Stimulated activated CD4-positive, alpha-beta T cell treated with anti-CD3 and anti-CD28 coated beads, Interleukin-1b, Interleukin-23, amount 100 ng/mL, for 1 hour (primary cell): ENCODE measurements at places on chromosomes 12 and 14.
A peak's percentile ranks its signal among the peaks of the same experiment; 100 is the strongest.

GRCh38 chr12:11870041-11870451 is 200.7 kb upstream of the BCL2L14 start:
- no peak for DNase-seq

DNA sequence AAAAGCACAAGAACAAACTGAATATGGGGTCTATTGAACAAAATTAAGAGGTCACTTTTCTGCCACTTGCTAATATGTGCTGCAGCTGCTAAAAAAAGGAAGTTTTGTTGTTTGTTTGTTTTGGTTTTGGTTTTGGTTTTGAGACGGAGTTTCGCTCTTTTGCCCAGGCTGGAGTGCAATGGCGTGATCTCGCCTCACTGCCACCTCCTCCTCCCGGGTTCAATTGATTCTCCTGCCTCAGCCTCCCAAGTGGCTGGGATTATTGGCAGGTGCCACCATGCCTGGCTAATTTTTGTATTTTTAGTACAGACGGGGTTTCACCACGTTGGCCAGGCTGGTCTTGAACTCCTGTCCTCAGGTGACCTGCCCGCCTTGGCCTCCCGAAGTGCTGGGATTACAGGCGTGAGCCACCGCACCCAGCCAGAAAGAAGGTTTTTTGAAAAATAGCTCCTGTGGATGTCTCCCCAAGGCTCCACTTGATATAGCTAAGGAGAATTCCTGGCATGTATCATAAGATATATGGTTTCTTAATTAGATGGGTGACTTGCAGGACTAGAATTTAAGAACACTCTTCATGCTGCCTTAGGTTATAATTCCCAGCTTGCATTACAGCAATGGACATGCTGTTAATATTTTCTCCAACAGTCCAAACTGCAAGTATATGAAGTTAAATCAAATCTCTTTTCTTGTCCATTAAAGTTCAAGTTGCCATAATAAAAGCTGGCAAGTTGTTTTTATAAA is 237.6 kb upstream of the AMIGO2 start:
- no peak for DNase-seq

DNA sequence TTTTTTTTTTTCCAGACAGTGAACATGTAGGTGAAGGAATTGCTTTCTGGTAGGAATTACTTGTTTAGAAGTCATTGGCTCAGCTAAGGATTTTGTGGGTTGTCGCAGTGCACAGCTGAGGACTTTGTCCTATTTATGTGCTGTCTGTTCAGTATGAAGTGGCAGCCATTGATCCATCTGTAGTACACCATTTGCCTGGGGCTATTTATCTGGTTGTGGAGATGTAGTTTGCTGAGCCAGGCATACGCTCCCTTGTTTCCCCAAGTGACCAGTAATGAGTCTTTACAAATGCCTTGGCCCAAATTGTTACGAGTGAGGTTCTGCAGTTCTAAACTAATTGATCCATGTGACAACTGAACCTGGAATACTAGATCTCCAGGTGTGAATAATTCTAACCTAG is 140.1 kb downstream of the NRXN3 start:
- DNase-seq, result no peak

GRCh38 chr14:92793709-92794546 is at the start of gene GOLGA5:
Gene GOLGA5 (plus strand): TSS chr14:92794305. CDS start chr14:92797438, 3,133 bp downstream.
- DNase-seq, result peak; percentile 95

- no peak for DNase-seq
Observed at GRCh38 chr12:96226801-96227348, 32.7 kb downstream of the ELK3 start.

DNA sequence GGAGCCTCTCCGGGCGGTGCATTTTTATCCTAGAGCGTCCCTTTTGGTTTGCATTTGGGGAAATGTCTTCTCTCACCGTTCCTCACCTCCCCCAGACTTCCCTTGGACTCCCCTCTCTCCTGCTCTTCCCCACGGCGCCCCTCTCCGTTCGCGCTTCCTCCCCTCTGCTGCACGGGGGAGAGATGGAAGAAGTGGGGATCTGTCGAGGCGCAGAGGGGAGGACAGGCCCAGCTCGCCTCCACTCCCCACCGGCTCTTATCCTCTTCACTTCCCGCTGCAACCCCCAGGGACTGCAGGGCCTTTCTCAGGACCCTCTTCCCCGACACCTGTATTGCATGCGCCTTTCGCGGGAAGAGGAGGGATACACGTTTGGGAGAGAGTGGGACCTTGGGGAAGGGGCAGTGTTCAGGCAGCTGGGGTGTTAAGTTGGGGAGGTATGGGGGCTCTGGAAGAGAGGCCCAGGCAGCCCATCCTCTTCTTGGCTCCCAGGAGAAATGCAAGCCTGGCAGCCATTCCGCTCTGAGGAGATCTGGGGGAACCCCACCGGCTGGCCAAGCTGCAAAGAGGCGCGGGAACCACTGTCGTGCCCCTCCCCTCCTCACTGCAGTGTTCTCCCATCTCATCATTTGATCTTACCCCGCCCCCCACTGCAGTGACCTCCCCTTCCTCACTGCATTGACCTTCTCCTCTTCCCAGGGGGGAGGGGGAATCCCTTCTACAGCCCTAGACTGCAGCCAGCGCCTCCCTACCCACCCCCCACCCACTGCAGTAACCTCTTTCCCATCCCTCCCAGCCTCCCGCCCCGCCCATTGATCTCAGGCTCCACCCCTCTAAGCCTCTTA is 788 bp downstream of the ENO2 start:
- no peak for DNase-seq

DNA sequence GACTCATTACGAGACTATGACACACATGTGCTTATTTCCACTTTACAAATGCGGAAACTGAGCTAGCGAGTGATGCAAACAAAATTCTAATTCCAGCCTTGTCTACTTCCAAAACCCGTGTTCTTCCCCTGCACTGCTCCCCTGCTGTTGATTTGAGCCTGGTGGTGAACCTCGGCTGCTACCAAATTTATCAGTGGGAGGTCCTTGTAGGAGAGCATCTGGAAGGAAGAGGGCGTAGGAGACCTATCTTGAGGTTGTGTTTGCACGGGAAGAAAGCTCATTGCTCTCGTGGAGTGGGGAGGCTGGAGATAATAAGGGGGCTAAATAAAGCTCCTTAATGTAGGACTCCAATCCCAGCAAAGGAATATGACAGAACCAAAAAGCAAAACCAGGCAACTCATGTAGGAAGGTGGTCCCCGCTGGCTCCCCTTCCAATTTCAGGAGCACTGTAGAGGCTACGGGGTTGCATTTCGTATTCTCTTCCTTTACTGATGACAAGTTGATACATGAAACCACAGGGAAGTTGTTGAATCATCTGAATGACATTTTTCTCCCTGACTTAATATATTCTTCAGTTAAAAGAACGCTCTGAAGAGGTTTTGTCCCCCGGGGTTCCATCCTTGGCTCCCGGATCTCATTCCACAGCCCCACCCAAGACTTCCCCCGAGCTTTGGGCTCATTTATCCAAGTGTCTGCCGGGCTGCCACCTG is 52.6 kb downstream of the FZD10 start:
- no peak for DNase-seq

- DNase-seq, result no peak
Observed at GRCh38 chr14:100419856-100420255, 96.7 kb downstream of the SLC25A47 start.

DNA sequence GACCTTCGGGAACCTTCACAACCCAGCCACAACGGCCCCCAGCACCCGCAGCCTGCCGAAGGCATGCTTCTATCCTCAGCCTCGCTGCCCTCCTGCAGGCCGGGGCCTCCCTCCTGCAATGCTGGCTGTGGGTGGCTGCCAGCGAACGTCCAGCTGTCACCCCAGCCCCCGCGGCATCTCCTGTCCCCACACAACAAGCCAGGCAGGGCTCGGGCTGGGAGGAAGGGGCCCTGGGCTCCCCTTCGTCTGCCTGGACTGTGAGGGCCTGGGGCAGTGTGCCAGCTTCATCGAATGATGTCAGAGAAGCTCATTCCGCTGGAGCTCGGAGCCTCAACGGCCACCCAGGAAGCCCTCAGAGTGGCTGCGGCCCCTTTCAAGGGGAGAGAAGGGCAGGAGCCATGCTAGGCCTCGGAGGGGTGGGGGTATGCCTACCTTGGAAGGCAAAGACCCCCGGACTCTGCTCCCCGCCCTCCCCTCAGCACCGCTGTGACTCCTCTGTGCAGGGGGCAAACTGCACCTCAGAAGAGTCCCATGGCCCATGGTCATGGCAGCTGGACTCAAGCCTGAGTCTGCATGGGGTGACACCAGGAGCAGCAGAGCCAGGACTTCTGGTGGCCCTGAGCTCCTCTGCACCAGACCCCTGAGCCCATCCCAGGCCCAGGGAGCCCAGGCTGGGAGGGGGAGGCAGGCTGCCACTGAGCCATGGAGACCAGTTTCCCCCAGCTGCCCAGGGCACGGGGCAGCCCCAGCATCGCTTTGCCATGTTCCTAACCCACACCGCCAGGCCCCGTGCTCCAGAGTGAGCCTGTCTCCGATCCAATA is 24.7 kb upstream of the C14orf180 start:
- DNase-seq, result no peak

DNA sequence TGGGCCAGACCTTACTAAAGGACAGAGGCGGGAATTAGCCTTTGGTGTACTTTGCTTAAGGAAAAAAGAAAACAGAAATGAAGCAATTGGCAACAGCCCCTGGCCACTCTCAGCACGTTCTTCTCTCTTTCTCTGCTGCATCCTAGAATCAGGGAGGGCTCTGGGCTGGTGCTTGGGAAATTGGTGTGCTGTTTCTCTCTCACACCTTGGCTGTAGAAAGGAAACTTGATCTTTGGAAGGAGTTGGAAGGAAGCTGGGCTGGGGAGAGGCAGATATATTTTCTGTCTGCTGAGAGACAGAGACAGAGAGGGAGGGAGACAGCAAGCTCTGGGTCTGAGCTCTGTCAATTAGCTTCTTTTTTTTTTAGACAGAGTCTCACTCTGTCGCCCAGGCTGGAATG is 27.4 kb downstream of the NOS1 start:
- no peak for DNase-seq

DNA sequence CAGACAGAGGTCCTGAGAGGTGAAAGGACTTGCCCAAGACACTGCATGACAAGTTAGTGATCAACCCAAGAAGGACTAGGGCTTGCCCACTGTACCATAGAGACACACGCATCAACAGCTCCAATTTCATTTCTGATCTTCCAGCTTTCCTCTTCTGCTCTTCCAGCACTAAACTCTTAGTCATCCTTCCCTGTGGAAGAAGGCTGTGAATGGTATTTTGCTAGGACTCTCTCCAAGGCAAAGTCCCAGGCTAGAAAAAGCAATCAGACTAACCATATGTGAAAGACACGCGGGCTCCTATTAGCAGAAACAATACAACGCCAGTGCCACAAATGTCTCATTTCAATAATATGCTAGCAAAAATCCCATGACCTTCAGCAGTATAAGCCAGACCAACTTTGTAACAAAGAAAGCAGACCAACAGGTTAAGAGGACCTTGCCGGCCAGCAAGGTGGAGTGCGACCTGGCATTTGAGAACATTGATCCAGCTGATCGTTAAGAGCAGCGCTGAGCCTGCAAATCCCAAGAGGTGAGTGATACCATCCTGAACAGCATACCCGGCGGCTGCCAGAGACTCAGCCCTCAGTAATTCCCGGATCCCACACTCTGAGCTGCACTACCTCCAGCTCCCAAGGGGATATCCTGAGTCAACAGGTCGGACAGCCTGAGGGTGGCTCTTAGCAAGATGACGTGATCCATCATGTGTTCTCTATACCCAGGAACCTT is 132.5 kb downstream of the FOXN3 start:
- no peak for DNase-seq

- DNase-seq, result no peak
Observed at GRCh38 chr12:94458877-94459727, 565 bp downstream of the CEP83 start.

DNA sequence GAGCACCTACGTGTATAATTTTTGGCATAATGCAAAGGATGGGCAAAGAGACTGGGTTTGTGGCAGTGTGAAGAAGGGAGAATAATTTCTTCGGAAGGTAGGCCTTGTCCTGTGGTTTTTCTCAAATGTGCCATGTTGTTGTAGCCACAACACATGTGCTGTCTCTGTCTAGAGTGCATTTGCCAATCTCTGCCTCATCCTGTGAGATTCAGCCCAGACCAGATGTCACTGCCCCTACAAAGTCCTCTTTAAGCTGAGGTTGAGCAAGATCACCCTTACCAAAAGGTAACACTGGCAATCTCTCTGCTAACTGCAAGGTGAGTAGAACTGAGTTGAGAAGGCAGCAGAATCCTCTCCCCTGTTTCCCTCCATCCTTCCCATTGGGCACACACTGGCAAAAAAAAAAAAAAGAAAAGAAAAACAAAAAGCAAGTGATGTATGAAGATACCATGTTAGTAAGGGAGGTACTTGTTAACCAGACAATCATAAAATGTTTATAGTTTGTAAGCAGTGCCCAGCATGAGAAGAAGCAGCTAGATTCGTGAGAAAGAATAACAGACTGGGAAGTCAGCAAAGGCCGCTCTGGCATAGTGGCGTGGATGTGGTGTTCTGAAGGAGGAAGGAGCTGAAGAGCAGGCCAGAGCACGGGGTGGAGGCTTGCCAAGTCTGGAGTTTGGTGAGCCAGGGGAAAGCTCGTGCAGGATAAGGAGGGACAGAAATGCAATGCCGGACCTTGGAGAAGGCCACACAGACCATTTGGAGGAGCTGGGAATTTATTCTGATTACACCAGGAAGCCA is 18.9 kb downstream of the DYRK2 start:
- DNase-seq, result no peak

- no peak for DNase-seq
Observed at GRCh38 chr14:94048691-94049624, 22.8 kb downstream of the OTUB2 start.

DNA sequence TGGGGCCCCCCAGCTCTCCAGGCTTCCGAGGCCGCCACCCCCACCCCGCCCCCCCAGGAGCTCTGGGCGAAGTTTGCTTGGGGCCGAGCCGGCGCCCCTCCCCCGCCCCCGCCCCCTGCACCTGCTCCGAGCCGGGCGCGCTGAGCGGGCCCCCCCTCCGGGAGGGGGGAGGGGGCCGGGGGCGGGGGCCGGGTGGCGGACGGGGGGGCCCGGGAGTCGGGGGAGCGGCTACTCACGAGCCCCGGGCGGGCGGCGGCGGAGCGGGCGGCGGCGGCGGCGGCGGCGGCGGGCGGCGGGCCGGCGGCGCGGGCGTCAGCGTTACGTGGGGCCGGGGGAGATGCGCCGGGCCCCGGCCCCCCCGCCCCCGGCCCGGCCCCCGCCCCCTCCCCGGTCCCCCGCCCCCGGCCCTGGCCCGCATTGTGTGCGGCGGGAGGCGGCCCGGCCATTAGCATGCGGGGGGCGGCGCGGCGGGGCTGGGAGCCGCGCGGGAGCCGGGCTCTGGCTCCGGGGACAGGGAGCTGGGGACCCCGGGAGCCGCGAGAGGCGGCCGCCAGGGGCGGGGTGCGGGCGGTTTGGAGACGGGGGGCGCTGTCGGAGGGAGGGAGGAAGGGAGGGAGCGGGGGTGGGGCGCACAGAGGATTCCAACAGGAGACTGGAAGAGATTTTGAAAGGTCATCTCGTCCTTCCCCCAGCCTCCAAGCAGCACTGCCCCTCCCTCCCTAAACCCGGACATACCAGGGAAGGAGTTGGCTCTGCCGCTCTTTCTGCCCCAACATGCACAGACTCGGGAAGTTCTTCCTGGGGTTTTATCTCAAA is at the start of gene ZNF219:
Gene ZNF219, minus strand, starts transcription at position 580 of the 816 bp plus-strand sequence. CDS start 5,064 bp downstream, outside the sequence.
- DNase-seq, result no peak

DNA sequence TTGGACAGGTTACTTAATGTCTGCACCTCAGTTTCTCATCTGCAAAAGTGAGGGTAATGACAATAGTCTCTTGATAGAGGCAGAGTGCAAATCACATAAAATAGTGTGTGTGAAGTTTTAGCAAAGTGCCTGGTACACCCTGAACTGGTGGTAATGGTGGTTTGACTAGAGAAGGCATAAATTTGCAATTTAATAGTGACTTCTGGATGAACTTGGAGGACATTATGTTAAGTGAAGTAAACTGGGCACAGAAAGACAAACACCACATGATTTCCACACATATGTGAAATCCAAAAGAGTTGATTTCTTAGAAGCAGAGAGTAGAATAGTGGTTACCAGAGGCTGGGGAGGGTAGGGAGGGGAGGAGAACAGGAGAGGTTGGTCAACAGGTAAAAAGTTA is 54.8 kb upstream of the FUT8 start:
- DNase-seq, result no peak
